Natural killer cell treated with Interleukin-12 subunit alpha and Interleukin-12 subunit beta and Interleukin-15 and Interleukin-18, amount 100 ng/mL, for 72 hours (primary cell): ENCODE measurements at places on chromosomes 7 and 10.

DNA sequence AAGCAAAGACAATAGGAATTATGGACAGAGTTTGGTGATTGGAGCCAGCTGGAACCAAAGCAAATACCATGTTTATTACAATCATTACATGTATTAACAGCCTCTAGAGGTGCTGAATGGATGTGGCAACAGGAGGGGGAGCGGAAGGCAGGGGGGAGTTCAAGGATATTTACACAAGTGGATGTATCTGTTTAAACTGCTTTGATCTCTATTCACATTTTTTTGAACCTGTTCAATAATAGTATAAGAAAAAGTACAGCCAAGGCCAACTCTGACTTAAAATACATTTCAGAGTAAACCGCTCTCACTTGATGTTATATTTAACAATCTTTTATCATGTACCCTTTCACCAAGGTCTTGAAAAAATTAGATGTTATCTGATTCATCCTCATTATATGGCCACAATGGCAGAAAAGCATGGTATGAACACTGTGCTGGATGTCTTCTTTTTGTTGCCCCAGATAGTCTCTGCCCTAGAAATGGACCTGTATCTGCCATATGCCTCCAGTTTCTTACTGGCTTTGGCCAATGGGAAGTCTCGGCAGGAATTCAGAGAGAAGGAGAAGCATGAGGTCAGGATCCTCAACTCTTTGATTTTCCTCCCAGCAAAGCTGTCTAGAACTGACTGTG lies 88.2 kb upstream of the FAM133B start:
- peak overlapping the region; percentile 26 for H3K4me3 ChIP-seq
- no peak for DNase-seq
- H3K27me3 ChIP-seq: no peaks in the 10 kb centered on the region
- H3K36me3 ChIP-seq: peaks cover 31% of the 10 kb centered on the region
- peaks cover 43% of the 10 kb centered on the region for H3K4me1 ChIP-seq
- peak overlapping the region; percentile 60 for H3K27ac ChIP-seq

DNA sequence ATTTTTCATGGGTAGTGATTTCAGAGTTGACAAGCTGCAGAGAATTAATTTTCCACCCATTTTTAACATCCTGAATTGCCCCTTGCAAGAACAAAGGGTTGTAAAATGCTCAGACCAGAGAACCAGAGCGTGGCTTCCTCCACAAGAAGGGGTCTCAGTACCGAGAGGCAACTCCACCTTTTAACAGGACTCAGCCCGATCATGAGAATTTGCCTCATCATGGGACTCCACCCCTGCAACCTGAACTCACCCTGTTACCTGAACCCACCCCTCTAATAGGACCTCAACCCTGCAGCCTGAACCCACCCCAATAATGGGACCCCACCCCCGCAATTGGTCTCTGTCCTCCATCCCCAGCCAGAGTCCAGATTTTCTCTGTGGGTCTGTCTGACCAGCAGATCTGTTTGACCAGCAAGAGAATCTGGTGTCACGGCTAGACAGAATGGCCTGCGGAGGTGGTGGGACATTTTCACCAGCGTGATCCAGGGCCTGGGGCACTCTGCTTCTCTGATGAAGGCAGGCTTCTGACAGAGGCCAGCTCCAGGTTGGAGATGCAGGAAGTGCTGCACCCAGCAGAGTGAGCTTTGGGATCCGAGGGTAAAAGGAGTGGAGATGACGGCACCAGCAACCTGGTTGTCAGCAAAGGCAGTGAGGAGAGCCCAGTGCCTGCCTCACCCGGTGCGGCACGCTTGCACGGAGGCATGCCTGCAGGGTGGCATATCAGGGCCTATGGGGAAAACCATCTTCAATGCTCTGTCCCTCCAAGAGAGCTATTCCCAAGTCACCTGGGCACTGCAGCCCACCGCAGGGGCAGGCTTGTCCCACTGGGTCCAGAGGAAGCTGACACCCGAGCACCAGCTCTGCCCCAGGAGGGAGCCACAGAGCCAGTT lies 136.6 kb downstream of the TCERG1L start:
- peaks cover 2% of the 10 kb centered on the region for H3K27me3 ChIP-seq
- no peak overlapping the region for H3K27ac ChIP-seq
- H3K4me1 ChIP-seq: no peaks in the 10 kb centered on the region
- no peak for DNase-seq

GRCh38 chr10:31838065-31838464 lies 90.6 kb downstream of the ARHGAP12 start:
- no peaks in the 10 kb centered on the region for H3K36me3 ChIP-seq
- H3K4me3 ChIP-seq: no peak overlapping the region
- peaks cover 5% of the 10 kb centered on the region for H3K4me1 ChIP-seq
- no peaks in the 10 kb centered on the region for H3K27me3 ChIP-seq
- DNase-seq: no peak
- H3K27ac ChIP-seq: no peak overlapping the region

DNA sequence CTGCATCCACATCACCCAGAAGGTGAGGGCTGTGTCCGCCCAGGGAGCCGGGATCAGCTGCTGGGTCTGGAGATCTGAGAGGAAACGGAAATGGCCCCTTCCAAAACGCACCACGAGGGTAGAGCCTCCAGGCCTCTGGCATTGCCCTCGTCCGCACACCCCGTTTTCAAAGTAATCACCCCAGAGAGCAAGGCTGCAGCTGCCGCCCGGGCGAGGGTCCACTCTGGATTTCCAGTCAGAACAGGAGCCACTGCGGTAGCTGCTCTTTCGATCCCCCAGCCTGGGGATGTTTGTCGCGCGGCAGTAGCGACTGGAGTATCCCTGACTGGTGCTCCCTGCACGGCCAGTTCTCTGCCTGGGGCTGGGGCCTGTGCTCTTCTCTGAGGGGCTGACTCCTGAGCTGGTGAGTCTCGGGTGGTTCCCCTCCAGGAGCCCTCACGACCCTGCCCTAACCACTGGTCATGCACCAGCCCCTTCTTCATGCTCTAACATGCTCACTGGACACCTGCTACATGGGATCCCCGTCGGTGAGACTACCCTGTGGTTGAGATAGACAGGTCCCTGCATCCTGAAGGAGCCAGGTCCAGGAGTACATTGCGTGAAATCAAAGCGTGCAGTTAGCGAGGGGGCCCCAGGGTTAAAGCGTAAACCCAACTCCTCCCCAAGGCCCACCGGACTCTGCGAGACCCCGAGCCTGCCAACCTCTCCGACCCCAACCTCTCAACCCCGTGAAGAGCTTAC lies 99.2 kb downstream of the FOXL3 start:
- no peaks in the 10 kb centered on the region for H3K4me1 ChIP-seq
- peaks cover under 1% of the 10 kb centered on the region for H3K36me3 ChIP-seq
- DNase-seq: no peak

GRCh38 chr7:24501009-24501408 lies 72.2 kb upstream of the PALS2 start:
- H3K4me1 ChIP-seq: no peaks in the 10 kb centered on the region
- no peak for DNase-seq
- H3K27me3 ChIP-seq: no peaks in the 10 kb centered on the region
- H3K36me3 ChIP-seq: no peaks in the 10 kb centered on the region
- H3K4me3 ChIP-seq: no peak overlapping the region

DNA sequence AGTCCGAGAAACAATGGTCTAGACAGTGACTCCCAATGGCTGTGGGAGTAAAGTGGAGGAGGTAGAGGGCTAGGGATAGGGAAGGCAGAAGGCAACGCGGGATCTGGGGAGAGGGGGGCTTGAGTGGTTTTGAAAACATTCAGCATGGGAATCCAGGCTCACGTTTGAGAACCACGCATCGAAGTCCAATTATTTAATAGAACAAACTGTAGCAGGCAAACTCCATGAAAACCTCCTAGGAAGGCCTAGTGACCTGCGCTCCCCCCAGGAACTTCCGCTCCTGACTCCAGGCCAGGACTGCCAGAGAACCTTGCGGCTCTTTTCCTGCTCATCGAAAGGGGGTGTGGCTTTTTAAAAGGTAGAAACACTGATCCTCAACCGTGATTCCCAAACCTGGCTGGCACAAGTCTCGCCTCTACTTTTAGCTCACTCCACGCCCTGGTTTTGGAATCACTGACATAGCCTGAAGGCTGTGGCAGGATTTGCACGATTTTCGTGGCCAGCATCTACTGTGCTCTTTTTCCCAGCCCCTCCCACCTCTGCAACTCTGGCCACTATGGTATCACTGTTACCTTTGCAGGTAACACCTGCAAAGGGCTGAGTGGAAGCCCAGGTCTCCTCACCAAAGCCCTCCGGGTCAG lies 43.4 kb downstream of the MYOF start:
- peaks cover 15% of the 10 kb centered on the region for H3K27me3 ChIP-seq
- H3K4me1 ChIP-seq: no peaks in the 10 kb centered on the region
- no peaks in the 10 kb centered on the region for H3K36me3 ChIP-seq
- no peak overlapping the region for H3K27ac ChIP-seq

- no peak for DNase-seq
- H3K4me1 ChIP-seq: peaks cover 8% of the 10 kb centered on the region
- H3K36me3 ChIP-seq: no peaks in the 10 kb centered on the region
- H3K27me3 ChIP-seq: no peaks in the 10 kb centered on the region
Observed at GRCh38 chr10:99850021-99850766, 67.8 kb downstream of the ABCC2 start.

GRCh38 chr7:20298486-20298901 lies 32.2 kb upstream of the ITGB8 start:
- no peak overlapping the region for H3K27ac ChIP-seq
- no peaks in the 10 kb centered on the region for H3K27me3 ChIP-seq
- H3K4me3 ChIP-seq: no peak overlapping the region
- H3K4me1 ChIP-seq: peaks cover 15% of the 10 kb centered on the region
- H3K36me3 ChIP-seq: peaks cover 9% of the 10 kb centered on the region

- no peaks in the 10 kb centered on the region for H3K36me3 ChIP-seq
- no peak for DNase-seq
- no peak overlapping the region for H3K4me3 ChIP-seq
- H3K4me1 ChIP-seq: no peaks in the 10 kb centered on the region
Observed at GRCh38 chr10:88337134-88337533, 246.0 kb downstream of the RNLS start.

DNA sequence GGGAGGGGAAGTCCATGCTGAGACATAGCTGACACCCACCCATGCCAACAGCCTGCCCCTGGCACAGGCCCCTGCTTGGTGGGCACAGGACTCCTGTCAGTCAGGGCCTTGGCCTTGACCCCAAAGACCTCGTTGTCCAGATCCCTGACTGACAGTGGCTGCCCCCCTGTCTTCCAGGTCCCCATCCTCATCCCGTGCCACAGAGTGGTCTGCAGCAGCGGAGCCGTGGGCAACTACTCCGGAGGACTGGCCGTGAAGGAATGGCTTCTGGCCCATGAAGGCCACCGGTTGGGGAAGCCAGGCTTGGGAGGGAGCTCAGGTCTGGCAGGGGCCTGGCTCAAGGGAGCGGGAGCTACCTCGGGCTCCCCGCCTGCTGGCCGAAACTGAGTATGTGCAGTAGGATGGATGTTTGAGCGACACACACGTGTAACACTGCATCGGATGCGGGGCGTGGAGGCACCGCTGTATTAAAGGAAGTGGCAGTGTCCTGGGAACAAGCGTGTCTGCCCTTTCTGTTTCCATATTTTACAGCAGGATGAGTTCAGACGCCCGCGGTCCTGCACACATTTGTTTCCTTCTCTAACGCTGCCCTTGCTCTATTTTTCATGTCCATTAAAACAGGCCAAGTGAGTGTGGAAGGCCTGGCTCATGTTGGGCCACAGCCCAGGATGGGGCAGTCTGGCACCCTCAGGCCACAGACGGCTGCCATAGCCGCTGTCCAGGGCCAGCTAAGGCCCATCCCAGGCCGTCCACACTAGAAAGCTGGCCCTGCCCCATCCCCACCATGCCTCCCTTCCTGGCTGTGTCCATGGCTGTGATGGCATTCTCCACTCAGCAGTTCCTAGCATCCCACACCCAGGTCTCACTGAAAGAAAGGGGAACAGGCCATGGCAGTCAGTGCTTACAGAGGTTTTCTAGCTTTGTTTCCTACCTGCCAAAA lies 197.2 kb downstream of the EBF3 start:
- no peaks in the 10 kb centered on the region for H3K27me3 ChIP-seq
- no peak overlapping the region for H3K4me3 ChIP-seq
- H3K4me1 ChIP-seq: no peaks in the 10 kb centered on the region
- no peak overlapping the region for H3K27ac ChIP-seq
- H3K36me3 ChIP-seq: no peaks in the 10 kb centered on the region

- peak; percentile 90 for DNase-seq
- H3K36me3 ChIP-seq: no peaks in the 10 kb centered on the region
- H3K4me1 ChIP-seq: peaks cover 79% of the 10 kb centered on the region
- peak overlapping the region; percentile 96 for H3K27ac ChIP-seq
- no peaks in the 10 kb centered on the region for H3K27me3 ChIP-seq
- H3K4me3 ChIP-seq: peak overlapping the region; percentile 97
Observed at GRCh38 chr7:38317515-38317914, 44.1 kb upstream of the TARP start.

DNA sequence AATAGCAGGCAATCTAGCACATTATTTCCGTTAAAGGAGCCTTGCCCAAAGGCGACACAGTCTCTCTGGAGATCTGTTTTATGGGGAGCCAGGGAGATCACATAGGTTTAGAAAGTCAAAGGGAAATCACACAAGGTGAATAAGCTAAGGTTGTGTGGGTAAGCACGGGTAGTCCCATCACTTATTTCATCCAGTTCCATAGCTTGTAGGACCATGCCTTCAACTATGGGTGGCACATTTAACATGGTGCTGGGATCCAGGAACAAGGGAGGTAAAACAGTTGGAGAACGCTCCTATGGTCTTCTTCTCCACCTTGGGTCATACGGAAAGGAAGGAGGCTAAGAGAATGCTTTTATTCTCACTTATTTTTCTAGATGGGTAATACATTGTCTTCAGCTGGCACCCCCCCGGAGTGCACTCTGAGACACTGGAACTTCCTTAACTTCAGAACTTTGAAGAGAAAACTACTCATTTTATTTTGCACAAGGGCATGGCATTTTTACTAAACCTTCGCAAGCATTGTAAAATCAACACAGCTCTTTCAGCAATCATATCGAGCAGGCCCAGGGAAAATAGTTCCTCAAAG lies 435.4 kb downstream of the KIF20B start:
- no peaks in the 10 kb centered on the region for H3K4me1 ChIP-seq
- no peak overlapping the region for H3K4me3 ChIP-seq
- peaks cover 14% of the 10 kb centered on the region for H3K36me3 ChIP-seq
- H3K27ac ChIP-seq: no peak overlapping the region

- DNase-seq: no peak
- peaks cover 48% of the 10 kb centered on the region for H3K27me3 ChIP-seq
- H3K27ac ChIP-seq: no peak overlapping the region
- H3K36me3 ChIP-seq: peaks cover 6% of the 10 kb centered on the region
Observed at GRCh38 chr10:101046332-101047238, 15.2 kb upstream of the KAZALD1 start.

- no peak overlapping the region for H3K4me3 ChIP-seq
- H3K27ac ChIP-seq: no peak overlapping the region
- H3K27me3 ChIP-seq: no peaks in the 10 kb centered on the region
- no peak for DNase-seq
- H3K36me3 ChIP-seq: no peaks in the 10 kb centered on the region
- no peaks in the 10 kb centered on the region for H3K4me1 ChIP-seq
Observed at GRCh38 chr7:122588621-122589020, 110.3 kb downstream of the RNF133 start.

DNA sequence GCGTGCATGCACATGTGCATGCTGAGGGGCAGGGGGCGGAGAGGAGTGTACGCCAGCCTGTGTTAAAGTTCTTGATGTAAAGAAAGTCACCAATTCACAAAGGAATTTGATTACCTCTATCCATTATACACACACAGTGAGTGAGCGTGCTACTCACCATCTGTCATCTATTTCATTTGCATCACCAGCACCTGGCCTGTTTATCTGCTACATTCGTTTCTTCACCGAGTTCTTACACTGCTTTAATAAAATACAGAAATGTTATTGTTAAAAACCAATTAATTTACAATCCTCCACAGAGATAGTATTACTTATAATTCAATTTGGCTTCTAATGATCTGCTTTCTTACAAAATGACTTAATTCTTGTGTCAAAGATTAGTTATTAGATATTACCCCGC lies 32.6 kb downstream of the NEUROD6 start:
- H3K36me3 ChIP-seq: no peaks in the 10 kb centered on the region
- no peak overlapping the region for H3K27ac ChIP-seq
- H3K4me3 ChIP-seq: no peak overlapping the region
- H3K27me3 ChIP-seq: peaks cover 2% of the 10 kb centered on the region
